ENCODE measurements at places on chromosomes 3 and 15.
A peak's percentile ranks its signal among the peaks of the same experiment; 100 is the strongest.

- DNase-seq, result no peak
Observed at GRCh38 chr3:131835906-131836305, 198.9 kb downstream of the CPNE4 start.

DNA sequence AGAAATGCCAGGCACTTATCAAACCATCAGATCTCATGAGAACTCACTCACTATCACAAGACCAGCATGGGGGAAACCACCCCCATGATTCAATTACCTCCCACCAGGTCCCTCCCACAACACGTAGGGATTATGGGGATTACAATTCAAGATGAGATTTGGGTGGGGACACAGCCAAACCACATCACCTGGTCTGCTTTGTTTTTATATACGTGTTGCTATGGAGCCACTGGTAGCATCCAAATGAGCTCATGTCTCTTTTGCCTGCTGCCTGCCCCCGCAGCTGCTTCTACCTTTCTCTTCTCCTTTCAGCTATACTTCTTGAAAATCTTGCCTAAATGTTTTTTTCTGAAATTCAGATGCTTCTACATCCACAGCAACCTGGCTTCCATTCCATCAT, 26.8 kb upstream of the PCOLCE2 start:
- no peak for DNase-seq

DNA sequence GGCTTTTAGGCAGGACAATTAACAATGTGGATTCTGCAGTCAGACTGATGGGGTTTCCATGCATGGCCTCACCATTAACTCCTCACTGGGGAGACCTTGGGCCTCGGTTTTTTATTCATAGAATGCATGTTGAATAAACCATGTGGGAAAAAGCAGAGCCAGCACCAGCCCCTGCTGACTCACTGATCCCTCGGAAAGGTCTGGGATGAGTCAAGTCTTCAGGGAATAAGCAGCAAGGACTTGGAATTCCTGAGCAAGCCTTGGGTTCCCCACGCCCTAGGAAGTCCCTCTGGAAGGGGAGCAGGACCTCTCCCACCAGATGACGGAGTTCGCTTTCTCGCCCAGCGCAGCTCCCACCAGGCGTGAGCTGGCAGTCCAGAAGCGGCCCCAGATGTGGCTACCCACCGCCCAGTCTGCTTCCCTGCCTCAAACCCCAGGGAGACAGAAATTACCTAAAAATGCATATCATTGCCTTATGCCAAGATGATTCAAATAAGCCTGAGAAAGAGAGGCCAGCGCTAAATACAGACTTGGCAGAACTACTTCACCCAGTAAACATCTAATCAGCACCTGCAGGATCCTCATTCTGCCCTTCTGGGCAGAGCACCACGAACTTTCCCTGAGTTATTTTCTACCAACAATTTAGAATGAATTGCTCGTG, 45.4 kb downstream of the BTD start:
- DNase-seq, result no peak

GRCh38 chr3:117536006-117536405, 826.4 kb downstream of the TUSC7 start:
- DNase-seq, result no peak

- DNase-seq, result no peak
Observed at GRCh38 chr3:134477938-134478337, 7.8 kb downstream of the ANAPC13 start.

DNA sequence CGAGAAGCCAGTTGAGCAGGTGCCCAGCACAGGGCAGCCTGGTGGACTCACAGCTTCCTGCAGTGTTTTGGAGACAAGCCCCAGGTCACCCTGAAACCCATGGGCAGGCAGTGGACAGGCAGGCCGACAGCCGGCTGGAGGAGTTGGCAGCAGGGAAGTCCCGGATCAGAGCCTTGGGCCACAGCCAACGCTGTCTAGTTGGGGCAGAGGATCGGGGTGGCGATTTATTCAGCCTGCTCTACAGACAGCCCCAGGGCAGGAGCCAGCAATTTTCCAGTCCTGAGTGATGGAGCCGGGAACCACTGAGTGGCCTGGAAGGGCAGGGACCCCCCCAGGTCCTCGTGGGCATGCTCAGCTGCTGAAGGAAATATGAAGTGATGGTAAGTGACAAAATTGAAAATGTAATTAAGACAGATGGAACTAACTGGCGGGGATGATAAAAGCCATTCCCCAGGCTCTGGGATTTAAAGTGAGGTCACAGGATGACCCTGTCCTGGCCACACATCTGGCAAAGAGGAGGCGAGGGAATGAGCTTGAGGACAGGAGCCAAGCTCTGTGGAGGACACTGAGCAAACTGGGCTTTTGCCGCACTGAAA, 34.4 kb upstream of the TBC1D21 start:
- peak; percentile 54 for DNase-seq

GRCh38 chr3:37163262-37164015, 10.9 kb downstream of the LRRFIP2 start:
- no peak for DNase-seq

DNA sequence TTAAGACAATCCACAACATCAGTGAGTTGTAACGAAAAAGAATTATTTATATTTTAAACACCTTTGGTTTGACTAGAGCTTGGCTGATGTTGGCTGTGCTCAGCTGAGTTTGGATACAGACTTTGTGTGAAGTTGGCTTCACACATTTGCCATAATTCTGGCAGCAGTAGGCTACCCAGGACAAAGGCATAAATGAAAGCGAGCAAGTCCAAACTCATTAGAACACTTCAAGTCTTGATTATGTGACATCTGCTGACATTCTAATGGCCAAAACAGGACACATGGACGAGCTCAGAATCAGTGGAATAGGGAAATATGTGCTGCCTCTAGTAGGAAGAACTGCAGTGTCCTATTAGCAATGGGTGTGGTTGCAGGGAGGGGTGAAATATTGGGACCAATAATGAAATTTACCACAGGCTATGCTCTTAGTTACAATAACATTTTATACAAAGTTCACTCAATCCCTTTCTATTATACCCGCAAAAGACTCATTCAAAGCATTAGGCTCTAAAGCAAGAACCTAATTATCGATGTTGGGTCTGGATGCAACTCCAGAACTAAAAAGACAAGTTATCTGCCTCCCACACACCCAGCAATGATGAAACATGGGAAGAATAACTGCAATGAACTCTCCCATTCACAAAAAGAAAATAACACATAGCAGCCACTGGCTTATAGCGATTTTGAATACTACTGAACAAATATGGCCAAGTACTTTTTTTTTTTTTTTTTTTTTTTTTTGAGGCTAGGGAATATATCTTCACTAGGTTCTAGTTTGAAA, 493.9 kb upstream of the RASGRP1 start:
- DNase-seq, result no peak

- DNase-seq, result no peak
Observed at GRCh38 chr3:94159062-94159828, 96.4 kb downstream of the NSUN3 start.

GRCh38 chr3:54983266-54984099, 55.6 kb upstream of the LRTM1 start:
- no peak for DNase-seq

- no peak for DNase-seq
Observed at GRCh38 chr3:129399895-129400357, 28.5 kb downstream of the EFCAB12 start.

GRCh38 chr3:5292512-5292911, 105.0 kb downstream of the EDEM1 start:
- no peak for DNase-seq

GRCh38 chr3:186998937-186999368, 68.6 kb downstream of the ST6GAL1 start:
- DNase-seq, result no peak

GRCh38 chr3:49534581-49535441, 19.5 kb upstream of the BSN start:
- peak; percentile 77 for DNase-seq

DNA sequence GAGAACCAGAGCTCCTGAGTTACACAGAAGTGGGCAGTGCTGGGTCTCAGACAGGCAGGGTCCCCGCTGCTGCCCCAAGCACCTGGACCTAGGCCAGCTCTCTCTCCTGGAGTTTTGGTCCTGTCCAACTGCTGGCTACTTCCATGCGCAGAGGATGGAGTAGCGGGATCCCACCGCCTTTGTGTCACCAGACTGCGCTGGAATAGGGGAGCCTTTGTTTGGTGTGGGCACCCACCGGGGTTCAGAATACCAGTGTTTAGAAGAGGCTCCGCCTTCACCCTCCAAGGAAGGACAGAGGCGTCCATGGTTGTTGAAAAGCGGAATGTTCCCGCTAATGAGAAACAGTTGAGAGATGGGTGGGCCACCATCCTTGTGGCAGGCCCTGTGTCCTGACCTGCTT, 154.4 kb downstream of the DNAJB8 start:
- DNase-seq, result no peak

DNA sequence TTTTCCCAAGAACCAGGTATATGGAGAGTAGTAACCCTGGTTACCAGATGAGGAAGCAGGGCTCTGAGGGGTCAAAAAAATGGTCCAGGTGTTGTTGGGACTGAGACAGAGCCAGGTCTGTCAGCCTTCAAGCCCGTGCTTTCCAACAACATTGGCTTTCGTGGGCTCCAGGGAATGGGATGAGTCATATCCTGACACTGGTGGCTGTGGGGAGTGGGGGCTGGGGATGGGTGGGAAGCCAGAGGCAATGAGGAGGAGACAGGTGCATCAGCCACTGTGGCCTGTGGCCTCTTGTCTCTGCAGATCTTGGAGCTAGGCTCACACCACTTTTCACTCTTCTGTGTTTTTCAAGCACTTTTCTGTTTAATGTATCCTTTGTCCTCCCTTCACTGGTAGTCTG, 38.2 kb downstream of the CORO2B start:
- DNase-seq, result no peak

- no peak for DNase-seq
Observed at GRCh38 chr15:76134537-76134936, 74.8 kb downstream of the TMEM266 start.

DNA sequence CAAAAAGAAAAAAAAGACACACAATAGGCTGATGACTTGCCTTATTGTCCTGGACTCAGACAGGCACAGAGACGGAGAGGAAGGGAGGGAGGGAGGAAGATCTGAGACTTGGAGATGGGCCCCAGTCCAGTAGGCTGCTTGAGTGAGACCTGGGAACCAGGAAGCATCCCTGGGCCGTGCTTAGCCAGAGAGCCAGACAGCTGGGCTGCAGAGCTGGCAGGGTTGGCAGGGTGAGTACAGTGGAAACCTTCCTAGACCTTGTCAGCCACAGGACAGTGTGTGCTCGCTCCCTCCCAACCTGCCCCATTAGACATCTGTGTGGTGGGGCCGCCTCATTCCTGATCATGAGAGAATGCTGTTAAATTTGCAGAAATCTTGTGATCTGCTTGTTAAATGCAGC, 107.9 kb upstream of the ALDH1A3 start:
- DNase-seq, result no peak

DNA sequence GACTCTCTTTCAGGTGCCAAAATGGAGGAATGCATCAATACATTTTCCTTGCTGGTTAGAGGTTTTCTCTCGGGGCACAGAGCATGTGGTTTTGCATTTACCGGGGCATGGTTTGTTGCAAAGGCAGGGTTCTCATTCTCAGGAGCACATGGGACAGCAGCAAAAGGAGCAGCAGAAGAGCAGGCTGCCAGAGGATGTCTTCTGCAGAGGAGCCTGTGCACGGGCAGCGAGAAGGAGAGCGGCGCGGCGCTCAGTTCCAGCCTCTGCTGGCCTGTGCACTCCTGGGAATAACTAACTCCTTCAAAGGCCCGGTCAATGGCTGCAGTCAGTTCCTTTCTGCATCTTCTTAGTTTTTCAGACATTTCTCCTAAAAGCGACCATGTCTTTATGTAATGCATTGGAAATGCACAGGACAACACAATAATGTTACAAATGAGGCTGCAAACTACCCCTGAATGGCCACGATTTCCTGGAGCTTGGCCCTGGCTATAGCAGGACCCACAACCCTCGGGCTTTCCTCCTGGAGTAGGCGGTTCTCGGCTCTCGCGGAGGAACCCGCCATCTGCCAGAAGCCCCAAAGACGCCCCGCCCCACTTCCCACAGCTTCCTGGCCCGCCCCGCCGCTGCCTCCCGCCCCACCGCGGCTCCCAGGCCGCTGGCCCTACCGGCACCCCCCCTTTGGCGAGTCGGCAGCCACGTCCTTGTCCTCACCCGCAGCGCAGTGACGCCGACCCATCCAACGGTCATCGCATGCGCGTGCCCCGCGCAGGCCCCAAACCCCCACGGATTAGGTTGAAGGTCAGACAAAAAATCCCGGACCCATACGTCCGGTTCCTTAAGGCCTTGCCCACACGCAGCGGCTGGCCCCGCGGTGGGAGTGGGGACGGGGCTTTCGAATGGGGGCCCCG, at the start of gene C3orf62:
TSS of gene C3orf62 (minus strand) at position 758 of the 908 bp plus-strand sequence. CDS start at position 398, 360 bp downstream.
- peak; percentile 85 for DNase-seq

DNA sequence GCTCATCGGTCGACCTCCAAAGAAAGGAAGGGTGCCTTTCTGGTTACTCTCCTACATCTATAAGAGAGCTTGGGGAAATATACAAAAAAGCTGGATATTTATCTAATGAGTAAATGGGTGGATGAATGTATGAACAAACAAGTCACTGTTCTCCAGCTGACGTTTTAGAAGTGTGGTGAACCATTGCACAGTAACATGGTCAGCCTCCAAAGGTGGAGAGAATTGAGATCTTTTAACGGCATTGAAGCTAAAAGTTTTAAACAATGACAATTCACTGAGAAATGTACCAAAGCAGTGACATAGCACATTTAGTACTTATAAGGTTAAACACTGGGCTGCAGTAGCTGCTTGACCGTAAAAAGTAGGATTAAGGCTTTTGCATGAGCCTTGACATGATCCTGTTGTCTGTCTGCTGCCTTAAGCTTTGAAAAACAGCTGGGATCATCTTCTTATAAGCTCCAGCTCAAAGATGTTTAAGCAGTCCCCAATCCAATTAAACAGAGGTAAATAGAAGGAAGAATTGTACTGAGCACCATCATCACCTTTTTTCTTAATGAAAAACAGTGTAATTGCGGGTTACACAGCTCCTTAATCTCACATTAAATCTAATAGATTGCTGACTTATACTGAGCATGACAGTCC, 222.9 kb downstream of the WDR72 start:
- no peak for DNase-seq

GRCh38 chr3:189272500-189273119, 100.8 kb downstream of the TPRG1 start:
- DNase-seq, result no peak

GRCh38 chr3:43370293-43370980, 84.1 kb downstream of the SNRK start:
- no peak for DNase-seq

GRCh38 chr15:101111570-101112262, 140.1 kb downstream of the CHSY1 start:
- no peak for DNase-seq

DNA sequence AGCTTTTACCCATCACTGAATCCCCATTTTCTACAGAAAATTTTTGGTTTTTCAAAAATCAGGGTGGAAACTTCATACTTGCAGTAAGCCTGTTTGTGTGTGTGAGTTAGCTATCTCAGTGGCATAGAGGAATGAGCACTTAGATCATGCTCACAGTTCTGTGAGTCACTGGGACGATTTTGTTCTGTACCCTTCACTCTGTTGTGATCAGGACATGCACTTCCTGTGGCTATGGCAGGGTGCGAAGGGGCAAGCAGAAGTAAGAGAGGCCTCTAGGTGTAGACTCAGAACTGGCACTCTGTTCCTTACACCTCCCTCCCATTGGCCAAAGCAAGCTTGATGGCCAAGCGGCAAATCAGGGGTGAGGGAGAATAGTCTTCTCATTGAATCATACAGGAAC, 11.6 kb downstream of the NIPA2 start:
- DNase-seq, result no peak

GRCh38 chr15:26521130-26521529, 251.7 kb downstream of the GABRB3 start:
- DNase-seq, result no peak

GRCh38 chr3:32448686-32449474, 53.8 kb downstream of the CMTM6 start:
- DNase-seq, result no peak

Data from dorsolateral prefrontal cortex (tissue), 122 donors.